ENCODE measurements at places on chromosomes 2 and 18.
A peak's percentile ranks its signal among the peaks of the same experiment; 100 is the strongest.

- DNase-seq, result no peak
Observed at GRCh38 chr2:98910349-98911125, 25.5 kb downstream of the CRACDL start.

DNA sequence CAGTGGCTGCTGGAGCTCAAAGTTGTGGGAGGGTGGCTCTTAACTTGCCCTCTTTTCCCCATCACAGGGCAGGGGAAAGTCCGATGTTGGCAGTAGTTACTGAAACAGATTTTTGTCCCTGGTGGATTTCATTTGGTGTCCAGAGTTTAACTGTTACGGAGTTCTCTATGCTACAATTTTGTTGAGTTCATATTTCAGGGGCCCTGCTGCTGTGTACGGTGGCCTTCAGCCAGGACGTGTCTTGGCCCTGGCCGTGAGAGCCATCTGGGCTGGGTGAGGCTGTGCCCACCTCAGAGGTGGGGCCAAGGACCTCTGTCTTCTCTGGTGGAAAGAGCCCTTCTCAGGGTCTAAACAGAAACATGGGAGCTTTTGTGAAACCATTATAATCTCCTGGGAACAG, 67.4 kb downstream of the SH3YL1 start:
- DNase-seq, result no peak

- DNase-seq, result peak; percentile 74
Observed at GRCh38 chr2:37635504-37636380, 35.7 kb downstream of the CDC42EP3 start.

- no peak for DNase-seq
Observed at GRCh38 chr18:5891854-5892215, 3.5 kb downstream of the TMEM200C start.

GRCh38 chr2:64937687-64938491, 51.3 kb upstream of the SLC1A4 start:
- no peak for DNase-seq

GRCh38 chr2:195632856-195633572, 24.0 kb upstream of the SLC39A10 start:
- no peak for DNase-seq

DNA sequence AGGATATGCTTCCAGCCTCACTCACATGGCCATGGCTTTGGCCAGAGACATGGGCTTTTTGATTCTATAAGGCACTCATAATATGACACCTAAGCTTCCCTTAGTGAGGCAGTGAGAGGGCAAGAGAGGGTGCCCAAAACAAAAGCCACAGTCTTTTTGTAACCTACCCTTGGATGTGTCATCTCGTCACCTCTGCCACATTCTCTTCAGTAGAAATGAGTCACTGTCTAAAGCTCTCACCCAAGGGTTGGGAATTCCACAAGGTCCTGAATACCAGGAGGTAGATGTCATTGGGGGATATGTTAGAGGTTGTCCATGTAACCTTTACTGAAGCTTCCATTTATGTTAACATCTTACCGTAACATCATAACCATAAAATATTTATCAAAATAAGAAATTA, 108.4 kb downstream of the ALMS1 start:
- no peak for DNase-seq

DNA sequence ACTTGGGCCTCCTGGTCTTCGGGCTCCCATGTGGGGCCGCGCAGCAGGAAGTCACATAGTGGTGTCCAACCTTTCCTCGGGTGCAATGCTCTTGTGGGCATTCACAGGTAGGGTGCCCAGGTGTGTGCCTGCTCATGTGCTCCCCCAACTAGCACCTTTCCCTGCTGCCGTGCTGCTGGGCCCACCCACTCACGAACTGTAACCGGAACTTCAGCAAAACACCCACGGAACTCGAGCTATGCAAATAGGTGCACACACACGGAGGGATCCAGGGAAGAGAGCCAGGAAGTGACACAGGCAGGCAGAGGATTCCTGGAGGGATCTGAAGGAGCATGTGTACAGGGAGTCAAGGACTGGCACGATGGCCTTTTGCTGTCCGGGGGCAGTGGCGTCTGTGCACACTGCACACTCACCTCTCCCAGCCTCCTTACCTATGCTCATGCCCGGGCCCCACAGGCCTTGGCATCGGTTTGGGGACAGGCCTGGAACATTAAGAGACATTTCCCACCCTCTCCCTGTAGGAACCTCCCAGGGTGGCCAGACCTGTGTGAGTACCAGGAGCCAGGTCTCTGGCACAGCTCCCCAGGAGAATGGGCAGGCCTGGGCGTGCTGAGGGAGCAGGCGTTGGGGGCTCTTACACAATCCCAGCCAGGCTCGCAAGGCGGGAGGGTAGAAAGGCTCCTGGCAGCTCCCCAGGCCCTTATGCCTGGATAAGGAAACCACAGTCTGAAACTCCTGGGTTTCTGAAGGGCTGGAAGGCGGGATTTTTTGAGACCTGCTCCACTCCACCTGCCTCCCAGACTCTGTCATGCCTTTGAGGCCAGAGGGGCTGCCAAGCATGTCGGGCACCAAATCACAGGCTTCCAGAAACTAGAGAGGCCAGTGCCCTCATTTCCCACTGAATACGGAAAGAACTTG, 6.6 kb upstream of the PTMA start:
- DNase-seq, result no peak
